ENCODE measurements at places on chromosomes 16 and 17.
A peak's percentile ranks its signal among the peaks of the same experiment; 100 is the strongest.

- DNase-seq, result no peak
Measured at GRCh38 chr16:9148374-9149015, 57.1 kb downstream of the HAPSTR1 start.

- DNase-seq, result no peak
Measured at GRCh38 chr17:6163612-6164333, 93.6 kb downstream of the WSCD1 start.

DNA sequence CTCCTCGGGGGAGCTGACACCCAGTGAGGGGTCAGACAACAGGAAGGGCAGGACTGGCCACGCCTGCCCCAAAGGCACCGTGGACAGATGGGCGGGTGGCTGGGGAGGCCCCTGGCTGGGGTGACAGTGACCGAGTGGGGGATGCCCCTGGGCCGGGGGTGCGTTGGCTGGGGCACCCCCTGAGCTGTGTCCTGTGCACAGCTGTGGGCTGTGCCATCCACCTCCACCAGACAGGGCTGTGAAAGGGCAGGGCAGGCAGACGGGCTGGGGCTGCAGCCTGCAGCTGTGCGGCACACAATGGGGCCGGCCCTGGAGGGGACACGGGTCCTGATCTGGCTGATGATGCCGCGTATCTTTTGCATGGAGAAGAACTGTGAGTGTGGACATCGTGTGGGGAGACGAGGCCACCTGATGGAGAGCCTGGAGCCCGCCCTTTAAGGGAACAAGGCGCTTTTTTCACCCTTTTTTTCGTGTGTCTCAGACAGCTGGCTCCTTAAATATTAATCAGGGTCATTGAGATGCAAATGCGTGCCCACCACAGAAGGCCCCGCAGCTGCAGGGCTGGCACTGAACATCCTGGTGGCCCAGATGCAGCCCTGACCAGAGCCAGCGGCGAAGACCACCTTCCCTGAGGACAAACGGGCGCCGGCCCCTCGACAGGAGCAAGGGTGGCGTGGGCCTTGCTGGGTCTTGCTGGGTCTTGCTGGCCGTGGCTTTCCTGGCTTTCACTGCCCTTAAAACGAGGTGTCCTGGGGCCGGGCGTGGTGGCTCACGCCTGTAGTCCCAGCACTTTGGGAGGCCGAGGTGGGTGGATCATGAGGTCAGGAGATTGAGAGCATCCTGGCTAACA lies 42.4 kb upstream of the GNG13 start:
- DNase-seq, result no peak

GRCh38 chr17:6706996-6707395 lies 6.2 kb downstream of the SLC13A5 start:
- DNase-seq, result no peak

DNA sequence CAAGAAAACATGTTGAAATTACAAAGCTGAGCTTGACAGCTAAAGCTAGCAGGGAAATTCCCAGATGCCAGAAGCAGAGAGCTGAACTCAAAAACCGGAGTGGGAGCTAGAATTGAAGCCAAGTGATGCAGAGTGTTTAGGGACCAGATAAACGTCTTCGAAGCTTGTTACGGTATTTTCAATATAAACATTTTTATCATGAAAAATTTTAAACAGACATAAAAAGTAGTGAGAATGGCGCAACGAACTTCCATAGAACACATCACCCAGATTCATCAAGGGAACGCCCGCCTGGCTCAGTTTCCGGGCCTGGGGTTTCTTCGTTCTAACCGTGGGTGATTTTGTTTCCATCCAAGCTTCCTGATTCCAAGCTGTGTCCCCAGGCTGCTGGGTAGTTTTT lies 18.1 kb downstream of the SPNS2 start:
- DNase-seq, result no peak

DNA sequence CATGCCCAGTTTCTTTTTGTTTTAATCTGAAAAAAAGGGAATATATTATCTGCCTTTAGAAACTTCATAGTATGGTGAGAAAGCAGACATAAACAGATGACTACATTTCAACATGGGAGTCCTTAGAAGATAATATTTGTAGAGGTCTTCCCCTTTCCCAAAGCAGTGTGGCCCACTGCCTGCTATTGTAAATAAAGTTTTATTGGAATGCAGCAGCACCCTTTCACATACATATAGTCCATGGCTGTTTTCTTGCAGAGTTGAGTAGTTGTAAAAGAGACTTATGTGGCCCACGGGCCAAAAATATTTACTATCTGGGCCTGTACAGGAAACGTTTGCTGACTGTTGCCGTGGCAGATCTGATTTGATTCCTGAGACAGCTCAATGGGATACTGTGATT lies 8.5 kb downstream of the KATNIP start:
- DNase-seq, result no peak

DNA sequence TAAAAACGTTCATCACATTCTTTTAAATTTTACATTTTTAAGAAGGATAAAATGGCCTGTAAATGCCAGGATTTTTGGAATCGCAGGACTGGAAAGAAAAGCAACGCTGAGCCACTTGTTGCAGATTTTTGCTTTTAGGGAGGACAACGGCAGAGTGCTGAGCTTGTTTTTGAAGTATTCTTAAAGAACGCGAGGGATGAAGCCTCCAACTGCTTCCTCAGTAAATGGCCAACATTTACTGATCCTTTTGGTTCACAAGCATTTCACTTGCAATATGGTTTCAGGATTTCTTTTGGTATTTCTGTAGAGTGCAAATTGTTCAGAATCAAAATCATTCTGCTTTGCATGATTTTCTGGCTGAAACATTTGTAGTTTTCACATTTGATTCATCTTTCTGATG lies 2.8 kb upstream of the KRT23 start:
- no peak for DNase-seq

GRCh38 chr17:50507871-50508572 lies at the start of gene MYCBPAP:
TSS of gene MYCBPAP (plus strand) at chr17:50508439. CDS start at chr17:50508675, 236 bp downstream.
- DNase-seq, result peak; percentile 73

- DNase-seq, result no peak
Measured at GRCh38 chr17:28390984-28391383, 15.0 kb downstream of the SLC46A1 start.

DNA sequence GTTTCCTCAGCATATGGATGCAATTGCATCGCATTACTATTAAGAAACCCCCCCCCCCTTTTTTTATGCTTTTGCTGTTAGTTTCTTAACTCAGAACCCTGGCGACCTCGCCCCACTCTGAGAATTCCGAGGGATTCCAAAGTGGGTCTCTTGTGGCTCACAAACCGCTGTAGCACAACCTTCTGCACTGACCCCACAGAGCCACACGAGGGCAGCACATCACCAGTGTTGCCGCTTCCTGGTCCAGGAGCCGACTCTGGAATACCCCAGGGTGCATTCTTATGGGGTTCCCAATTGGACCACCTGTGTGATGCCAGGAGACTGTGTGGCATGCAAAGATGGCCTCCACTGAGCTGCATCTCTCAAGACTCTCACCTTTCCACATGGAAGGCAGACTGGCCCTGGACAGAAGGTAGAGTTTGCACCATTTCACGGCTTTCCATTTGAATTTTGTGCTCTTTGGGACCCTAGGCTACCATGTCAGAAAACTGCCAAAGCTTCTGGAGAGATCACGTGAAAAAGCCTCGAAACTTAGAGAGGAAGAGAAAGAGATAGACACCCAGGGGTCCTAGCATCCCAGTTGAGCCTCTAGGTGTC lies 432.7 kb upstream of the ASIC2 start:
- DNase-seq, result no peak

DNA sequence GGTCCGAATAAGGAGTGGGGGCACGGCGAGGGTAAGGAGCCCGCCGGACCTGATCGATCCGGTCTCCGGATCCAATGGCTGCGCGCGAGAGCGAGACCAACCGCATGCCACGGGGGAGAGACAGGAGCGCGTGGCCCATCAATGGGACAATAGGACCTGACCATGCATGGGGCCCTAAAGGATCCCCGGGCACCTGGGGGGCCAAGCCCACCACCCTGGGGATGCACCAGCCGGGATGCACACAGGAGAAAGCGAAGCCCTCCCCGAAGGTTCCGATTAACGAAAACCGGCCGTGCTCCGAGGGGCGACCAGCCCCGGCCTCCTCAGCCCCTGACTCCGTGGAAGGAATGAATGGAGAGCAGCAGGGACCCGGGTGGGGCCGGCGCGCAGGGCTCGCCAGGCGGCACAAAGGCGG lies 525 bp downstream of the JPT1 start:
- DNase-seq, result peak; percentile 4

- DNase-seq, result no peak
Measured at GRCh38 chr16:50297301-50298074, 31.1 kb downstream of the ADCY7 start.

DNA sequence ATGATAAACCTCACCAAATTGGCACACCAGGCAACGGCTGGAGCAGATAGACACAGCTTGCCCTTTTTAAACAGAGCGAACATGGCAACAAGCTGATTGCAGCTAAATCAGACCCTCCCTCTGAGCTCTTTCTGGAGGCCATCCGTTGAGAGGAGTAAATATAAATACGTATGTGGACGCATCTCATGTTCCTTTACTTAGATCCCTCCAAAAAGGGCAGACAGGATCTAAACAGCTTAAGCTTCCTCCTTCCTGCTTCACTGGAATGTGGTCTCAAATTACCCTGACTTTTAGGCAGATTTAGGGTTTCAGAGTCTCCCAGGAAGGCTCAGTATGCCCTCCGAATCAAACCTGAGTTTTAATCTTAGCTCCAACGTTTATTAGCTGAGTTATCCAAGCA lies 204.7 kb upstream of the GOT2 start:
- DNase-seq, result no peak

GRCh38 chr17:20073055-20073979 lies 64.2 kb downstream of the SPECC1 start:
- DNase-seq, result peak; percentile 13

GRCh38 chr17:28125526-28126378 lies 83.3 kb downstream of the NLK start:
- no peak for DNase-seq

GRCh38 chr17:44967026-44967906 lies 837 bp downstream of the C1QL1 start:
- no peak for DNase-seq

DNA sequence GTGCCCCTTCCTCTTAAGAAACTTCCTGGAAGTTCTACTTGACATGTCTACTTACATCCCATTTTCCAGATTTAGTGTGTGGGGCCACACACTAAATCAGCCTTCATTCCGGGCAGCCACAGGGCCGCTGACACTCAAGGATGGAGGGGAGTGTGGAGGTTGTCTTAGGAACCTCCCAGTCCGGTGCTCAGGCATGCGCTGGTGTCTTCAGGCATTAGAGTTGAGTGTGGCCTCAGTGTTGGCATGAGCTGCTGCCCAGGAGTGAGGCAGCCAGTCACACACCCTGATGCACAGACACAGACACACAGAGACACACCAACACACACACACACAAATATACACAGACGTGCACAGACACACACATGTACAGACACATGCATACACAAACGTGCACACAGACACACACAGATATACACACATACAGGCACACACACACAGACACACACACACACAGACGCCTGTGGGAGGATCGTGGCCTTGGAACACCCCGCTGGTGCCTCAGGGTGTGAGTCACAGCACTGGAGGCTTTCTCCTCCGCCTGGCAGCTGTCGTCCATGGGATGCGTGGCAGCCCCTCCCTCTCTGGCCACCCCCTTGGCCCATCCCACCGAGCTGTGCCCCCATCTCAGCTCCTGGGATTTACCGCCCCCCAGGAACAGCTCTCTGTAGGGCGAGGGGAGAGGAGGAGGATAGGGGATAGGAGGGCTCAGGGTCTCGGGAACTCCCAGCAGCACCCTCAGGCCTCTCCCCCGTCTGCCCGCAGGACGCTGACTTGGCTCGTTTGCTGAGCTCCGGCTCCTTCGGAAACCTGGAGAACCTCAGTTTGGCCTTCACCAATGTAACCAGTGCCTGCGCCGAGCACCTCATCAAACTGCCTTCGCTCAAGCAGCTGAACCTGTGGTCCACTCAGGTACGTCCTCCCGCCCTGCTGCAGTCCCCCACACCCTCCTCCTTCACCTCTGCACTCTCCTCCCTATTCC lies 75.6 kb upstream of the PLCG2 start:
- DNase-seq, result no peak

DNA sequence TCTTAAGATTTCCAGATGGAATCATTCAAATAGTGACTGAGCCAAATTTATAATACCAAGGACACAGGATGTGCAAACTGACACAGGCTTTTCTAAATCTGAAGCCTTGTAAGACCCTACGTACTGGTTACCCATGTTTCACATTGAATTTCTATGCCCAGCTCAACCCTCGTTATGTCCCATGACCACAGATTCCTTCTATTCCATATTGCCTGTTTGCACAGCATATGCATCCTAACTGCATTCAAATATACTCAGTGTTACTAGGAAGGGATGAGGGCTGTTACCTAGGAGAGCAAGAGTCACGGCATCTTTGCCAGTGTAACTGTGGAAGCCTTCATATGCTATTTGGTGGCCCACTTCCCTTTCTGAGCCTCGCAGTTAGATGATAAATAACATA lies 305.2 kb downstream of the SHISA9 start:
- DNase-seq, result no peak

DNA sequence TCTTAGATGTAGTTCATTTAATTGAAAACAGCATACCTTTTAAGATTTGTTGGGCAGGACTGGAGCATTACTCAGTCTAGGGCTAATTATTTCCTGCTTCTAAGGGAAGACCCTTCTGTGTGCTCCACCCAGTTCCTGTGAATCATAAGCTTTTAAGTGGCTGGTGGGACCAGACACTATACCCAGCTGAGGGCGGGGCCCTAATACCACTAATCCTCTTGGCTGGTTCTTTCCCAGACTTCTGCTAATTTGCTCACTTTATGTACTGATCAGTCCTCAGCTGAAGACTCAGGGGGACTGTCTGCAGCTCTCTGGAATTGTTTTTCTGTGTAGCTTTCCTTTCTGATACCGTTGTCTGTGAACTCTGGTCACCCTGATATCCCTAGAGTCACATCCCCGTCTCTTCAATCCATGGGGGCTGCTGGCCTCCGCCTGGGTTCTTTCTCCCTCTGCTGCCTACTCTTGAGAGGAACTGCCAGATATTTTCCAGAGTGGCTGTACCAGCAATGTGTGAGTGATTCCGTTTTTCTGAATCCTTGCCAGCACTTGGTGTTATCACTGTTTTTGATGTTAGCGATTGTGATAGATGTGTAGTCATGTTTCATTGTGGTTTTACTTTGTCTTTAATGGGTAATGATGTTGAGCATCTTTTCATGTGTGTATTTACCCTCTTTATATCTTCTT lies 35.1 kb downstream of the MFSD11 start:
- DNase-seq, result peak; percentile 70

DNA sequence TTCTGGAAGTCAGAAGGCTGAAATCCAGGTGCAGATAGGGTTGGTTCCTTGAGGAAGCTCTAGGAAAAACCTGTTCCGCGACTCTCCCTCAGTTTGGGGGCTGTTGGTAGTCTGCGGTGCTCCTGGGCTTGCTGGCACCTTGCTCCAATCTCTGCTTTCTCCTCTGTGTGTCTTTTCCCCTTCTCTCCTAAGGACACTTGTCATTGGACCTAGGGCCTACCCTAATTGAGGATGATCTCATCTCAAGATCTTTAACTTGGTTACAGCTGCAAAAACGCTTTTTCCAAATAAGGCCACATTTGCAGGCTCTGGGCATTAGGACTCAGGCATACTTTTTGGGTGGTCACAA lies 12.9 kb upstream of the CACNG4 start:
- no peak for DNase-seq

- no peak for DNase-seq
Measured at GRCh38 chr17:43755389-43755875, 3.2 kb downstream of the SOST start.

GRCh38 chr17:4475463-4475862 lies 23.2 kb upstream of the SPNS2 start:
- no peak for DNase-seq

GRCh38 chr17:45123930-45124796 lies 8.2 kb downstream of the PLCD3 start:
- peak; percentile 19 for DNase-seq

Measured in stimulated activated CD4-positive, alpha-beta T cell treated with anti-CD3 and anti-CD28 coated beads, Interleukin-4, amount 100 ng/mL, for 4 hours (primary cell).